ENCODE measurements at places on chromosomes 6 and 20.

DNA sequence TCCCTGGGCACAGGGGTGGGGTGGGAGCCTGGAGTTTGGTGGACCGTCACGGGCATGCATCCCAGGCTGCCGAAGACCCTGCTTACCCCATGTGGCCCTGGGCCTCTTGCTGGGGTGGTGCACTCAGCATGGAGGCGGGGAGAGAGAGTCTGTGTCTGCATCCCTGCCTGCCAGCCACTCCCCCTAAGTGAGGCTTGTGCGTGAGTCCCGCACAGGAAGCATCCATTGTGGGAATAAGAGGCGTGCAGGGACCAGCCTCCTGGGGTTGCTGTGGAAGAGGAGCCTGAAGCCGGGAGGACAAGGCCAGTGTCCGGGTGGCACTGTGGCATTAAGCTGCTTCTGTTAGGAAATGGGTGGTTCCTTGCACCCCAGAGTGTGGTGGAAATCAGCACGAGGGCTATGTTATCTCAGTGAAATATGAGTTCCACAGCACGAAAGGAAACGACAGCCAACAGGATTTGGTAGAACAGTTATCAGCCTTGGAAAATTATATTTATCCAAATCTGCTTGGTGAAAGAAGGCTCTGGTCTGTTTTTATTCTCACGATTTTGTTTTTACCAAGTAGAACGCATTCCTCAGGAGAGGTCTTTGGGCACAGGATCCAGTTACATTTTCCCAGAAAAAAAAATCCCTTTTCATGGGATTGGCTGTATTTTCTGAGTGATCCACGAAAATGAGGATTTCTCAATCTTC is 35.7 kb downstream of the CDH4 start:
- no peak for DNase-seq

GRCh38 chr6:32167761-32168262 is 3.4 kb downstream of the EGFL8 start:
- DNase-seq, result no peak

GRCh38 chr6:109034526-109034925 is 60.1 kb downstream of the SESN1 start:
- DNase-seq, result no peak

DNA sequence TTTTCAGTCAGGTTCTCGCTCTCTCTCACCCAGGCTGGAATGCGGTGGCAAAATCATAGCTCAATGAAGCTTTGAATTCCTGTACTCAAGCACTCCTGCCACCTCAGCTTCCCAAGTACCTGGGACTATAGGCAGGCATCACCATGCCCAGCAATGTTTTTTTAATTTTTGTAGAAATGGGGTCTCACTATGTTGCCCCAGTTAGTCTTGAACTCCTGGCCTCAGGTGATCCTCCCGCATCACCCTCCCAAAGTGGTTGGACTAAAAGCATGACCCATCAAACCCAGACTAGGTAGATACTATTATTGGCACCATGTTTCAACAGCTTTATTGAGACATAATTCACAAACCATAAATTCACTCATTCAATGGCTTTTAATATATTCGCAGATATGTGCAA is 72.7 kb upstream of the RUNX2 start:
- no peak for DNase-seq

- DNase-seq, result peak; percentile 47
Observed at GRCh38 chr6:100719883-100720682, 161.0 kb downstream of the ASCC3 start.

- no peak for DNase-seq
Observed at GRCh38 chr6:137827411-137827940, 39.6 kb upstream of the TNFAIP3 start.

- DNase-seq, result no peak
Observed at GRCh38 chr20:24836661-24837299, 112.3 kb upstream of the CST7 start.

GRCh38 chr6:28543651-28544610 is 18.2 kb downstream of the GPX5 start:
- DNase-seq, result no peak

DNA sequence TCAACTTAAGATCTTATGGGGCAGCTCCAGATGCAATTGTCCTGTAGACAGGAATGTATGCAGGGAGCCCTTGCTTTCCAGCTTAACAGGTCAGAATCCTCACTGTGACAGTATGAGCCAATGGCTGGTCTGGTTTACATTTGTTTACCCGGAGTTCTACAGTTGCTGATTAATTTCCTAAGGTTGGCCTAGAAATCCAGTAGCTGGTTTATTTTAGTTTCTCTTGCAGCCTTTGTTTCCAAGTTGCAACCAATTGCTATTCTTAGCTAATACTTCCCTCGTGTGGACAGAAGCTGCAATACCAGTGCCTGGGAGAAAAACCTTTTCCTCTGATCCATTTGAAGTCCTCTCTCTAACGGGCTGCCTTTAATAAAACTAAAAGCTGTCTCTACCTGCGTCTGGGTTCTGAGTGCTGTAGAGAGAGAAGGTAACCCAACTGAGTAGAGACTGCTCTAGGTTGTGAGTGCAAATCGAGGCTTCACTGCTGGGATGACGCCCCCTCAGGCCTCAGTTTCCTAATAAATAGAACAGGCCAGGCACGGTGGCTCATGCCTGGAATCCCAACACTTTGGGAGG is 45.9 kb downstream of the ZNF217 start:
- peak; percentile 66 for DNase-seq

- DNase-seq, result no peak
Observed at GRCh38 chr6:155959898-155960495, 504.4 kb upstream of the NOX3 start.

- no peak for DNase-seq
Observed at GRCh38 chr6:148765898-148766808, 19.3 kb downstream of the UST start.

DNA sequence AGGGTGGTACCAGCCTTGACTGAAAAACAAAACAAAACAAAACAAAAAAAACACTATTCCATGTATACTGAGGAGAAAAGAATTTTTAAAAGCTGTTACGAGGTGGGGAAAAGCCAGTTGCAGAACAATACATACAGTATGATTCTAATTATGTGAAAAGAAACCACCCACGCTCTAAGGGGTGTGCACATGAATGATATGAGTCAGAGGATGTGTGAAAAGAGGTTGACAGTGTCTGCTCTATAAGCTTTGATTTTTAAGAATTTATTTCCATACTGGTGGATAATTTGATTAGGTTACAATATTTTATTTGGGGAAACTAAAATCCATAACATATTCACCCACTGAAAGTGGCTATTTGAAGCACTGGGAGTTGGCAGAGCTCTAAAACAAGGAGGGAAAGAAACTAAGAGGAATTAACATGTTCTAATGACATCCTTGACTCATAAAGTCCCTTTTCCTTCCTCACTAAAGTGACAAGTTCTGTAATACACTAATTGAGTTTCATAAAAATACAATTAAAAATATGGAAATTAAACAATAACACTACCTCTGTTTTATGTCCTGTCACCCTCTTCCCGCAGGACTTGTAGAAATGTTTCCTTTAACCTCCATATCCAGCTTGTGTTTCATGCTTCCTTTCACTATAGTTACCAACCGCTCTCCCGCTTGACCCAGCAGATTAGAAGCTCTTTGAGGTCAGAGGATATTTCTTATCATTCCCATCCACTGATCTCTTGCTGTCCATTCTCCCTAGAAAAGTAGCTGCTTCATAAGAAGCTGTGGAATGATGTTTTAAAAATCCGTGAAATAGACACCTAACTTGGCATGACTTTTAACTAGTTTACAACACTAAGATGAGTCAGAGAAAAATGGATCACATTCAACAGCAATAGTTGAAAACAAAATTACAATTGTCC is 118.6 kb upstream of the CCDC28A start:
- no peak for DNase-seq

- DNase-seq, result no peak
Observed at GRCh38 chr6:25476126-25476525, 175.9 kb upstream of the SCGN start.

DNA sequence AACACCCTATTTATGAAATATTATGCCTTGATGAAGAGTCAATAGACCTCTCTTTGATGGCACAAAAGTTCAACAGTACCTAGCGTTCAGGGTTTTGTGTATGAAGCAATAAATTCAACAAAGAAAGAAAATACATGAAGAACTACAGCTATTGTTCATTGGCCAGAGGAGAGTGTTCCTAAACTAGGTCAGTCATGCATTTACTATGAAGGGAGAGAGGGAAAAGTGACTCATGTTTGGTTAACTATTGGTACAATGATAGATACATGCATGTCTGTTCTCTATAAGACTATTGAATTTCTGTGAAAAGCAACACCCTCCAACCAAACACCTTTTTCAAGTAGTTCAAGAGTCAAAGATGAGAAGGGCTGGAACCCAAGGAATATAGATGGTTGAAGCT is 50.7 kb downstream of the CLIC5 start:
- DNase-seq, result no peak

DNA sequence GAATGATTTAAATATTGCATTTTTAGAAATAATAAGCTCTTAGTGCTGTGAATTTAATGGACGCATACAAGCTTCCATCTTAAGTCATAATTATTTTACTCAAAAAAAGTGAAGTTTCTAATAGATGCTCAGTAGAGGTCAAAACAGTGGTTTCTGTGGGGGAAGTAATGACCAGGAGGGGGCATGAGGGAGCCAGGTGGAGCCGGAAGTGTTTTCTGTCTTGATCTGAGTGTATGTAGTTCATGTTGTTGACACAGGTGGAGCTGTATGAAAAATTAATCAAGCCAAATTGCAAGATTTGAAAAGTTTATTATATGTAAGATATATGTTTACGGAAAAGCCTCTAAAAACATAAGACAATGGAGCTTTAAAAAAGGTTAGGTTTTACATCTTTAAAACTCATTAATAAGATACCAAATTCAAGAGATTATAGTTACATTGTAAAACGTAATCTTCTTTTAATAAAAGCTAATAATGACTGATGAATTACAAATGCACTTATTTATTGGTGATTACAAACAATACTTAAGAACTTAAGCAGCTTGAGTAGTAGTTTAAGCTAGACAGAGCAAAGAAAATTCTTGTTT is 68.0 kb downstream of the PLAGL1 start:
- peak; percentile 86 for DNase-seq

GRCh38 chr6:36610956-36611336 is 16.8 kb downstream of the SRSF3 start:
- no peak for DNase-seq

- no peak for DNase-seq
Observed at GRCh38 chr6:121260651-121261102, 73.6 kb downstream of the TBC1D32 start.

DNA sequence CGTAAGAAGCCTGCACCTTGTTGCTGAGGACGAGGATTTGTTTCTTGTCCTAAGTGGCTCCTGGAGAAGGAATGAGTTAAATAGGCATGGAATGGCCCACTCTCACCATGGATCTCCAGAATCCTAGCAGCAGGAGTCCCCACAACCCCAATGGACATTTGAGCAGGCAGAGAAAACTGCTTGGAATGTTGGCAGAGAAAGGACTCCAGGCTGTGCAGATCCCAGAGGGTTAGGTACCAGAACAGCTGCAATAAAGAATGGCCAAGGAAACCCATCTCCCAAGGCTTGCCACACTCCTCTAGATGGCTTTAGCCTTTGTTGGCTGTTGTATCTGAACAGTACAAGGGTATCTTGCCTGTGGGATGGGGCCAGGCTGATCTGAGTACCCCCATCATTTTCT is 1415.7 kb upstream of the ADGRB3 start:
- no peak for DNase-seq
